ENCODE measurements at places on chromosomes 4 and X.

DNA sequence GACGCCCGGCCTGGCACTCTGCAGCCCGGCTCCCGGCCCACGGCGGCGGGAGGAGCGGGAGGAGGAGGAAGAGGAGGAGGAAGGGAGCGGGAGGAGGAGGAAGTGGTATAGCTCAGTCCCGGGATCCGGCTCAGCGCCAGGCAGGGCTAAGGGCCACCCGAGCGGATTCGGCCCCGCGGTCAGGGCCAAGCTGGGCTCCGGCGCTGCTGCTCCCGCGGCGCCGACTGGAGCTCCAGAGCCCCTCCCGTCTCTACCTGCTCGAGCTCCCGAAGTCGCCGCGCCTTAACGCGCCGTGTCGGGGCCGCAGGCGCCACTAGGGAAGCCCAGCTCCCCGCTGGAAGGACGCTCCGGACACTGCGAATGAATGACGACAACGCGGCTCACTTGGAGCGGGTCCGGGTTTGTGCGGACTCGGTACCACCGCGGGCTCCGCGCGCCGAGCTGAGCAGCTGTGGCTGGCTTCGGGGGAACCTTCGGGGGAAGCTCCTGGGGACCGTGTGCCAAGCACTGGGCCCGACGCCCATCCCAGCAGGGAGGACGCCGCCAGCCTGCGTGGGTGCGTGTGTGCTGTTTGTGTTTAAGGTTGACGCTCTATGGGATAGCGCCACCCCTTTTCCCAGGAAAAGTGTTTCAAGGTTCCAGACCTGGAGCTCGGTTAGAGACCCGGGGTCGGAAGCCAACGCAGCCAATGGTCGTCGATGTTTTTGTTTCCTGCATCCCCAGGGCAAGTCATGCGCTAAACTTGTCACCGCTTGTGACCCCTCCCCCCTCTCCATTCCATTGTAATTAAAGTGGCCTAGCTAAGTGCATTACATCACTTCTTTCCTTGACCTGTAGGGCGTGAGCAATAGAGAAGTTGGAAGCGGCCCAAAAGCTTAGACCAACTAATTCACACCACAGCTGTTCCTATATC lies at the start of gene TBC1D9:
Gene TBC1D9, minus strand, starts transcription at position 67 of the 913 bp plus-strand sequence. CDS start 340 bp downstream, outside the sequence.
- no peak for DNase-seq

DNA sequence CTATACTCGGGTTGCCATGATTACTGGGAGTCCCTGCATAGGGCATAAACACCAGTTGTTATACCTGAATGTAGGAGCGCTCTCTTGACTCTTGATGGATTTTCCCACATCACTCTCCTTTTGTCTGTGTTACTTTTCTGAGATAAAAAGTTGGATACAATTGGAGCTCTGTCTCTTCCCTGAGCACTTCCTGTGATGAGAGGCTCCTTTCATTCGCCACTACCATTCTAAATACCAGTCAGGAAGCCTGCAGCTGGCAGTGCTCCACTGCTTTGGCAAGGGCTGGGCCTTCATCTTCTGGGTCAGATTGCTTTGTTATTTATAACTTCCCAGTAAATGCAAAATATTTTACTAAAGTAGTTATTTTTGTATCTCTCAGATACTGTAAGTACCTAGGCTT lies 13.9 kb downstream of the TCEANC start:
- no peak for DNase-seq

DNA sequence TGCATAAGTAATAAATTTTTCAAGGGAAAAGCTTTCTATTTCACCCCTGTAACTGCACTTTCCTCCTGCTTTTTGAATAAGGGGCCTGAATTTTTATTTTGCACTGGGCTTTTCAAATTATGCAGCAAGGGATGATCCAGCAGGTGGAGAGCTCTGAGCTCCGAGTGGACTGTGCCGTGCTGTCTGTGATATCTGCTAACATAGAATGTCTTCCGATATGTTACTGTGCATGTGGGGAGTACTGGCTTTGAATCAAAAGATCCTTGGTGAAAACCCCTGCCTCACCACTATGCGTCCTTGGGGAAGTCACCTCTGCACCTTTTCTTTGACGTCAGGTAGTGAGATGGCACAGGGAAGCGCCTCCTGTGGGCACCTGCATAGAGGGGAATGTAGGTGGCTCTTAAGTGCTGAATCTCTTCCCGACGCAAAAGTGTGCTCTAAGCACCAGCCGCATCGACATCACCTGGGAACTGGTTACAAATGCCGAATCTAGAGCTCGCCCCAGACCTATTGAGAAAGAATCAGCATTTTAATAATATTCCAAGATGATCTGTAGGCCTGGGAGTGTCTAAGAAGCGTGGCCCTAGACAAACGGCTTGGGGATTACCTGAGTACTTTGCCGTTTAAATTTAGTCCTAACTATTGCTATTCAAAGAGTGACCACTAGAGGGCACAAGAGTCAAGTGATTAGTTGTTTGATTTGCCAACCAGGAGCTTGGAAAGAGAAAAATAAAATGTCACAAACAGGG lies 19.2 kb upstream of the WFS1 start:
- no peak for DNase-seq

DNA sequence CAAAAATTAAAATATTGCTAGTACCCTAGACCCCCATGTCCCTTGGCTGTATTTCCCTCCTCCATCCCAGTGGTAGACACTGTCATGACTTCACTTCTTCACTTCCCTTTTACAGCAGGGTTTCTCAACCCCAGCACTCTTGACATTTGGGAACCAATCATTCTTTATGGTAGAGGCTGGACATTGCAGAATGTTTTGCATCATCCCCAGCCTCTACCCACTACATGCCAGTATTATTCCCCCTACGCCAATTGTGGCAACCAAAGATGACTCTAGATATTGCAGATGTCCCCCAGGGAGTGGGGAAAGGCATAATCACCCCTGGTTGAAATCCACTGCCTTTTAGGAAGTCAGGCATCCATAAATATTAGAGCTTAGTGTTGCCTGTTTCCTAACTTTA lies 138.6 kb downstream of the AMELX start:
- no peak for DNase-seq

DNA sequence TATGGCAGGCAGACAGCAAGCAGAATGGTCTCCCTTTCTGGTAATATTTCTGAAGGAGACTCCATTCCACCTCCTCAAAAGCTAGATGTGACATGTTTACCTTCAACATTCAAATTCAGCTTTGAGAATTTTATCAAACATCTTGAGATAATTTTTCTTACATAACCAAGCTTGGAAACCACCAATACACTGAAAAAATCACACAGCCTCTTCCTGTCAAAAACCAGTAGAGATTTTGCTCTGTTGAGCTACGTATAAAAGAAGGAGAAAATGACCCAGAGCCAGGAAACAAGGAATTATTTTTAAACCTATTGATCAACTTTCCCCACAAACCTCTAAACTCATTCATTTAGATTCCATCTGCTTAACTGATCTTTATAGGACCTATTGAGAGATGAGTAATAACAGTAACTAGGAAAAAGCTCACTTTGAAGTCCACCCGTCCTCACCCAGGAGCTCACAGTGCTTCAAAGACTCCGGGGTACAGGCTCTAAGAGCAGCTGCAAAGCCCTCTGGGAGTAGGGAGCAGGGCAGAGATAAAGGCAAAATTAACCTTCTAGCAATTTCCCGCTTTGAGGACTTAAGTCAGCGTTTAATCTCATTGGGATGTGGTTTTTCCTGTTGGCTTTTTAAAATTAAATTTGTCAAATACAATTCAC lies 318.2 kb upstream of the RASGEF1B start:
- no peak for DNase-seq

All from stimulated activated CD8-positive, alpha-beta memory T cell treated with anti-CD3 and anti-CD28 coated beads, Interleukin-4, amount 100 ng/mL, for 24 hours (primary cell).